ENCODE measurements at places on chromosomes 4 and X.
A peak's percentile ranks its signal among the peaks of the same experiment; 100 is the strongest.

- DNase-seq = no peak
Observed at GRCh38 chr4:121011138-121011537, 61.2 kb downstream of the NDNF start.

GRCh38 chr4:125101719-125102118 is 213.0 kb upstream of the FAT4 start:
- no peak for DNase-seq

GRCh38 chr4:27381815-27382214 is 521.2 kb downstream of the STIM2 start:
- DNase-seq = no peak

DNA sequence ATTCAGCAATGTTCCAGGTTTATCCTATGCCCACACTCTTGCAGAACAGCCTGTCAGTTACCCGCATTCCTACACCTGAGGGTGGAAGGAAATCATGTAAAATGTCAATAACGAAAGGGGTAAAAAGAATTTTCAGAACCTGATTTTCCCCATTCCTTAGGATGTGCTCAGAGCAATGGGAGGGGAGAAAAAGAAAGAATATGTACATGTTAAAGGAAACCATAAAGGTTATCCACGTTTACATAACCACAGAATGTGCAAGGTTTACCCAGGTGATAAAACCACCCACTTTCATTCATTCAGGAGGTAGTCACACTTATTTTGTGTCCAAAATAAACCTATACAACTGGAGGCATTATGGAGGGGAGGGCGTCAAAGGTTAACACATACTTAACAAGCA is 335.5 kb downstream of the ZNF674 start:
- no peak for DNase-seq

DNA sequence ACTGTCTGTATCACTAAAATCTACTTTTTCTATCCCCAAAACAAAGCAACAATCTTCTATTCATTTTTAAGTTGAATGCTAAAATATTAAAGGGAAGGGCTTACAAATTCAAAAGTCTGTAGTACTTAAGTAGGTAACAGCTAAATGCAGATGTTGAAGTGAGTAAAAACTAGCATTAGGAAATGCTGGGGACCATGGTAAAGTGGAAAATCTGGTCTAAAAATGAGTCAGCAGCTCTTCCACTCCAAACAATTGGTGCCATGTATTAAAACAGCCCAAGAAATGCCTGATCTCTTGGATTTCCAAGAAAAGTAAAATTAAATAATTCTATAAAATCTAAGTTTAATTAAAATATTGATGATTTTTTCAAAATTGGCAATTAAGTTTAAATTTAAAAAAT is 73.3 kb upstream of the PPP3CA start:
- DNase-seq = no peak

DNA sequence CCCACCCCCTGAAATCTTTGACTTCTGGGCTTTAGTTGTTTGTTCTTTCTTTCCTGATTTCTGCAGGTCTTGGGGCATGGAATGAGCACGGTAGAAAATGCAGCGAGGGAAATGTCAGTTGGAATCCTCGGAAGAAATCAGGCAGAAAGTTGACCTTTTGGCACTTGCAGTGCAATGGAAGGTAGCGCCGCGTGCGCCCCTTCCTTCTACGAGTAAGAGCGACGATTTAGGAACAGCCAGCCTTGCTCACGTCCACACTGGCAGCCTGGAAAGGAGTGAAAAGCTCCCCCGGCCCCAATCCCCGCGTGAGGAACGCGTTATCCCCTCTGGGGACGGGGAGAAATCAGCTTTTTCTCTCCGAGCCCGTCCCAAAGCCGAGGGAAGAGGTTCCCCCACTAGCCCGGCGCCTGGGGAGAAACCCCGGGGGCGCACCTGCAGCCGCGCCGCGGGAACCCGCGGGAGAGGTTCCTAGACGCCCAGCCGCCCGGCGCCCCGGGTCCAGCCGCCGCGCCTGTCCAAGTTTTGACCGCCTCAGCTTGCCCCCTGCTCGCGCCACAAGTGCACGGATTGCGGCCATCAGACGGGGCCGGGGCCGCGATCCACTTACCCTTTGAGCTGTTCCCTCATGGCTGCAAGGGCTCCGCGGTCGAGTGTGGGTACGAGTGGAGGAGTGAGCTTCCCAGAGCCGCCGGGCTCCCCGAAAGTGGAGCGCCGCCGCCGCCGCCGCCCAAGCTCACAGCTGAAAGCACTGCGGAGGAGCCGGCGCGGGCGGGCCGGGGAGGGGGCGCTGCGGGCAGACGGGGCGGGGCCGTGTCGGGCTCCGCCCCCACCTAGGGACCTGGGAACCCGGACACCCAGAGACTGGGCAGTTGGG is 194.6 kb upstream of the FTHL17 start:
- peak; percentile 30 for DNase-seq

- DNase-seq = no peak
Observed at GRCh38 chr4:35604724-35605123, 639.6 kb downstream of the ARAP2 start.

GRCh38 chr4:57430726-57431125 is 320.5 kb upstream of the IGFBP7 start:
- DNase-seq = no peak

GRCh38 chr4:16942491-16942890 is 44.0 kb upstream of the LDB2 start:
- no peak for DNase-seq

DNA sequence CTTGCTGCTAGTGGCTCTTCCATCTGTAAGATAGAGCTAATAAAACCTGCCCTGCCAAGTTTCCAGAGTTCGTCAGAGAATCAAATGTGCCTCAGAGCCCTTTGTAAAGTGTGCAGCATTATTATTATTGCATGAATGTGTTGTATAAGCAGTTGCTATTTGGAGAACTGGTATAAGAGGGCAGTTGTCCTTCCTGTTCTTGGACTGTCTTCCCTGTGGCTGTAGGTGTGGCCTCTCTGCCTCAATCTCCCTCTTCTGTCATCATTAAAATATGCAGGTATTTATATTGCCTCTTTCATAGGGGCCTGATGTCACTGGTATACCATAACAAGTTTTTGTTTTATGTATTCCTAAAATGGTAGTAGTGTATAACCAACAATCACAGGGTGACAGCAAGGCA is 3.8 kb downstream of the MTM1 start:
- DNase-seq = no peak

GRCh38 chr4:110196871-110197528 is 1.4 kb downstream of the ELOVL6 start:
- peak; percentile 79 for DNase-seq

- no peak for DNase-seq
Observed at GRCh38 chrX:43745938-43746721, 90.0 kb downstream of the MAOA start.

- DNase-seq = no peak
Observed at GRCh38 chr4:58357947-58358346, 1247.8 kb upstream of the IGFBP7 start.

GRCh38 chr4:184430163-184430562 is 44.2 kb downstream of the IRF2 start:
- DNase-seq = no peak

GRCh38 chr4:186730621-186731020 is 7.0 kb upstream of the FAT1 start:
- DNase-seq = no peak

- no peak for DNase-seq
Observed at GRCh38 chrX:140317462-140317861, 187.4 kb downstream of the SOX3 start.

GRCh38 chr4:165201806-165202205 is 5.6 kb upstream of the KLHL2 start:
- DNase-seq = no peak

DNA sequence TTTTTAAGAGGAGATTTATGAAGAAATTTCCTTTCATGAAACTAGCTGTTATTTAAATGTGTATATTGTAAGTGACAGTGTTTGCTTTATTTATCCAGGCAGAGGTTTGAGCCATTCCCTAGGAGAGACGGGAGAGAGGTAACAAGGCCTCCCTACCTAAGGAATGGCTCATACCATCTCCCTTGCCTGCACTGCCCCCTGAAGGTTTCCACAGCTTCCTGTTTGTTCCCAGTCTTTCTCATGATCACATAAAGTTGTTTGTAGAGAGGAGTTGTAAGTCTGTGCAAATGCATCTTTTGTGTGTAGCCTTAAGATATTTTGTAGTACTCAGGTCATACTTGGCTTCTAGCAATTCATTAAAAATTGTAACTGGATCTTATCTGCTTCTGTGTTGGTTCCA is 1504.5 kb upstream of the PCDH10 start:
- no peak for DNase-seq

- DNase-seq = no peak
Observed at GRCh38 chrX:39296472-39296871, 495.2 kb downstream of the MID1IP1 start.

- DNase-seq = no peak
Observed at GRCh38 chrX:148755111-148755510, 254.7 kb downstream of the AFF2 start.

GRCh38 chr4:82519072-82519471 is 42.7 kb downstream of the TMEM150C start:
- no peak for DNase-seq

DNA sequence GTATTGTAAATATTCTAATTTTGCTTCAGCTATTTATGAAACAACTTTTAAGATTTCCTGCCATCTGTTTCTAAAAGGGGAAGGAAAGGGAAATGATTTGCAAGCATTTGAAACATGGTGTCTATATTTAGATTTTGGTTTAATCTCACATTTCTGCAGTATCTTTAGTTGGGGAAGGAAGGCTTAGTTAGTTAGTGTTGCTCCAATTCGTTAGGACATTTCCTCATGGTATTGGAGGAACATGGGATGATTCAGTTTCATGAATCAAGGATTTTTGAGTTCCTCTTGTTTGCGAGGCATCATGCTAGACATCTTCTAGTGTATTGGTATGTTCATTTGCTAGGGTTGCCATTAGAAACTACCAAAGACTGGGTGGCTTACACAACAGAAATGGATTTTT is 20.5 kb upstream of the TMEM192 start:
- no peak for DNase-seq

- DNase-seq = no peak
Observed at GRCh38 chrX:97790850-97791249, 907.1 kb downstream of the RPA4 start.

GRCh38 chr4:144711700-144712456 is 65.9 kb downstream of the HHIP start:
- no peak for DNase-seq

DNA sequence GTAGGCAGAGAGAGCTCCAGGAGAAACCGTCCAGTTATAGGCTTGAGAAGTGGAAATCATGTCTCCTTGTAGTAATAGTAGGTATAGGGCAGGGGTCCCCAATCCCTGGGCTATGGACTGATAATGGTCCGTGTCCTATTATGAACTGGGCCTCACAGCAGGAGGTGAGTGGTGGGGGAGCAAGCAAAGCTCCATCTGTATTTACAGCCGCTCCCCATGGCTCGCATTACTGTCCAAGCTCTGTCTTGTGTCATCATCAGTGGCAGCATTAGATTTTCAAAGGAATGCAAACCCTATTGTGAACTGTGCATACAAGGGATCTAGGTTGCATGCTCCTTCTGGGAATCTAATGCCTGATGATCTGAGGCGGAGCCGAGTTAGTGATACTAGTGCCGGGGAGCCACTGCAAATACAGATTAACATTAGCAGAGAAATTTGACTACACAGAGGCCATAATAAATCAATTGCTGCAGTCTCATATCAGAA is 67.6 kb downstream of the MRPL1 start:
- peak; percentile 67 for DNase-seq

DNA sequence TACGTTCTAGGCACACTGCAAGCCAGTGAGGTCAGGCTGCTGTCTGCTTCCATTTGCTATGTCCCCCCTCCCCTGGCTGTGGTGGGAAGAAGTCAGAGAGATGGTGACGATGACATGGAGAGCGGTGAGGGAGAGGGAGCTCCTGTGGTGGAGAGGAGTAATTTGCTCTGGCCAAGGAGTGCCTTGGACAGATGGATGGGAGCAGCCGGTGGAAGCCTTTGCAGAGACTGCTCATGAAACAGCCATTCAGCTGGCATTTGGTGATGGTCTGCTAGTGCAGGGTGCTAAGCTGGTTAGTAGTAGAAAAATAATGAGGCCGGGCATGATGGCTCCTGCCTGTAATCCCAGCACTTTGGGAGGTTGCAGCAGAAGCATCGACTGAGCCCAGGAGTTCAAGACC is 124.1 kb downstream of the FHDC1 start:
- DNase-seq = no peak

DNA sequence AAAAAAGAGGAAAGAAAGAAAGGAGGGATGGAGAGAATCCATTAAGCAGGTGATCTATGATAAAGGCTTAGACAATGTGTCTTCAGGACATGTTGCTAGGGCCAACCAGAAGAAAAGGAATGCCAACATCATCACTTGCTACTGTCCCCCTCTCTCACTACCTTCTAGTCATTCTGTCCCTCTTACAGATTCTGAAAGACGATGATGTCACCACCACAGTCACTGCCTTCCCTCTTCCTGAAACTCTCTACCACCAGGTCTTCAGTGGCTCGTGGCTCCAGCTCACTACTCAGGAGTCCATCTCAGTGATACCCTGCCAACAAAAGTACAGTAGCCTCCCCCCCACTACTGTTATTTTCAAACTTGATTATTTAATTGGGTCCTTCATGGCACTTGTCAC is 64.0 kb downstream of the KCNIP4 start:
- no peak for DNase-seq

- DNase-seq = no peak
Observed at GRCh38 chr4:44978020-44978419, 251.7 kb upstream of the GNPDA2 start.

DNA sequence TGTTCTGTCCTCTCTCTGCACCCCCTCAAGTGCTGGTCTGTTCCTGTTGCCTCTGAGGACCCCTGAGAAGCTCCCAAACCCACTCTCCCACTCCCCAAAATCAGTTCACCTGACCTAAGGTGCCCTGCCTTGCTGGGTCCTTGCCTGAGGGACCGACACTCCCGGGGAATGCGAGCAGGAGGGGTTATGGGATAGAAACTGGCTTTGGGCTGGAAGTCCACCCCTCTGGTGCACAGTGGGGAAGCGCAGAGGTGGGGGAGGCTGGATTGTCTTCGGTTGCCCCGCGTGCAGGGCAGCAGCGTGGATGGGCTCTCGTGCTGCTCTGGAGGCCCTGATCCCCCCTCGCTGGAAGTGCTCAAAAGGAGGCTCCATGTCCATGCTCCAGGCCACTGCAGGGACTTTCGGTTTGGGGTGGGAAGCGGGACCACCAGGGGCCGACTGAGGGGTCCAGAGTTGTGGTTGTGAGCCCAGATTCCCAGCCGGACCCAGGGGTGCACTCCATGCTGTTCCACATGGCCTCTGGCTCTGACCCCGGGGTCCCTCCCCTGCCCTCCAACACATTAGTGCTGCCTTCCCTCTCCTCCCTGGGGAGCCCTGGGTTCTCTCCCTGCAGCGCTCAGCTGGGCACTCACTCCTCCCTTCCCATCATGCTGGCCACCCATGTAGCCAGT is 7.6 kb downstream of the SORCS2 start:
- no peak for DNase-seq

- no peak for DNase-seq
Observed at GRCh38 chrX:40506201-40506985, 74.4 kb upstream of the ATP6AP2 start.

- no peak for DNase-seq
Observed at GRCh38 chrX:78105944-78106650, 2.0 kb downstream of the PGK1 start.

- DNase-seq = no peak
Observed at GRCh38 chrX:11287505-11287904, 5.7 kb upstream of the AMELX start.

GRCh38 chr4:9833421-9833820 is 52.0 kb downstream of the DRD5 start:
- DNase-seq = no peak

- DNase-seq = no peak
Observed at GRCh38 chr4:186027405-186027804, 41.6 kb upstream of the TLR3 start.

- no peak for DNase-seq
Observed at GRCh38 chr4:38560768-38561558, 103.0 kb upstream of the KLF3 start.

Measured in NCI-H510A treated with DMSO at 0.1 percent for 48 hours (cell line).